ENCODE measurements at places on chromosomes 4 and X.

DNA sequence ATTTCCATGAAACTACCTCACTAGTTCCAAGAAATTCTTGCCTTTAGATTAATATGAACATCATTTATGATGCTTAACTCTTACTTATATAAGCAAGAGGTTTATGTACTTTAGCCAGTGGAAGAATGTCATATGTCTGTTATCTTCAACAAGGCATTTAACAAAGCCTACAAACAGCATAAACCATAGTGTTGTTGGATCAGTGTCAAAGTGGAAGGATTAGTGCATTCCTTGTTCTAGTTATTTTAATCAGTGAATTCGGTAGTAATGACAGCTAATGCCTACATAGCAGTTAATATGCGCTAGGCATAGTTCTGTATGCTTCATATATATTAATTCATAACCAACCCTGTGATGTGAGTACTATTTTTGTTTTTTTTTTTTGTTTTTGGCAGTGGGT lies 3.1 kb downstream of the PI4K2B start:
- no peak for DNase-seq

- no peak for DNase-seq
These were observed 1.4 kb downstream of the DCX start for GRCh38 chrX:111410590-111411078.

GRCh38 chr4:181870326-181870725 lies 372.9 kb upstream of the TENM3 start:
- peak; percentile 54 for DNase-seq

DNA sequence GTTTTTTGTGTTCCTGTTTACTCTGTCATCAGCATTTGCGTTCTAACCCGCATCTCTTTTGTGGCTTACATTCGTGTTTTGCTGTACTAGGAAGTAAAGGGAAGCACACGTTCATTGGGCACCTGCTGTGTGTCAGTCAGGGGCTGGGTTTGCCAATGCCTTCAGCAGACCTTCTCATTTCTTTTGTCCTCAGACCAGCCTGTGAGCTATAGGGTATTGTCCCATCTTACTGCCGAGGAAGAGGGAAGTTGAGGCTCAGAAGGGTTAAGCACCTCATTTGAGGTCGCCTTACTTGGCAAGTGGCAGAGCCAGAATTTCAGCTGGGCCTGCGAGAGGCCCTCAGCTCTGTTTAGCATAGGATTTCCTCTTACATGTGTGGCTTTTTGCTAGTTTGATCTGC lies 8.7 kb downstream of the TBC1D14 start:
- DNase-seq, result no peak

DNA sequence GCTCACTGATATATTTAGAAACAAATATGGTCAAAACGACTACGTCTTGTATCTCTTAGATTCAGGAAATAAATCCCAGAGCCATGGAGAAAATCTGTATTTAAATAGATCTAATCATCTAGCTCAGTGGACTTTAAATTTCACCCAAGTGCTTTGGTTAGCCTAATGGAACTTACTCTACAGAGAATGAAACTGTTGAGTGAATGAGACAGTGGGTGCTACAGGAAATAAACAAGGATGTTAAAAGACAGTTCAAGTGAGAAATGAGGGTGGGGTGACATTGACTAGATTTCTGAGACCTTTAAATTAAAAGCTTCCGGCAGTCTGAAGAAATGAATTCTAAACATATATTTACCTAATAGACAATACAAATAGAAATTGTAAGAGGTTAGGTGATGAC lies 2197.0 kb downstream of the ARAP2 start:
- no peak for DNase-seq

- peak; percentile 92 for DNase-seq
These were observed 6.0 kb downstream of the RBPJ start for GRCh38 chr4:26326791-26327190.

DNA sequence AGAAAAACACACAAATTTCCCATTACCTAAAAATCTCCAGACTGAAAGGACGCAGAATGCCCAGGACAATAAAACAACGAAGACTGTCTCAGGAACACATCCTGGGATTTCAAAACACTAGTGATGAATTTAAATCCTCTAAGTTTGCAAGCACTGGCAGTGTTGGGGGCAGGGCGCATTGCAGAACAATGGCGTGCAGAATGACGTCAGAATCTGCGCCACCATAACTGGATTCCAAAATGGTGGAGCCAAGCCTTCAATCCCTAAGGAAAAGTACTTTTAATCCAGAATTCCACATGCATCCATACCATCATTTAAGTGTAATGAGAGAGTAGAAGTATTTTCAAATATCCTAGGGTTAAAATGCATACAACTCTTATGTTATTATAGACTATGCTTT lies 679.1 kb downstream of the TRIML1 start:
- no peak for DNase-seq

- DNase-seq, result no peak
These were observed 174.6 kb downstream of the VEGFC start for GRCh38 chr4:176618138-176618537.

GRCh38 chr4:132691668-132692067 lies 457.4 kb upstream of the PCDH10 start:
- DNase-seq, result no peak

- DNase-seq, result no peak
These were observed 26.9 kb downstream of the FAM241A start for GRCh38 chr4:112172180-112172579.

DNA sequence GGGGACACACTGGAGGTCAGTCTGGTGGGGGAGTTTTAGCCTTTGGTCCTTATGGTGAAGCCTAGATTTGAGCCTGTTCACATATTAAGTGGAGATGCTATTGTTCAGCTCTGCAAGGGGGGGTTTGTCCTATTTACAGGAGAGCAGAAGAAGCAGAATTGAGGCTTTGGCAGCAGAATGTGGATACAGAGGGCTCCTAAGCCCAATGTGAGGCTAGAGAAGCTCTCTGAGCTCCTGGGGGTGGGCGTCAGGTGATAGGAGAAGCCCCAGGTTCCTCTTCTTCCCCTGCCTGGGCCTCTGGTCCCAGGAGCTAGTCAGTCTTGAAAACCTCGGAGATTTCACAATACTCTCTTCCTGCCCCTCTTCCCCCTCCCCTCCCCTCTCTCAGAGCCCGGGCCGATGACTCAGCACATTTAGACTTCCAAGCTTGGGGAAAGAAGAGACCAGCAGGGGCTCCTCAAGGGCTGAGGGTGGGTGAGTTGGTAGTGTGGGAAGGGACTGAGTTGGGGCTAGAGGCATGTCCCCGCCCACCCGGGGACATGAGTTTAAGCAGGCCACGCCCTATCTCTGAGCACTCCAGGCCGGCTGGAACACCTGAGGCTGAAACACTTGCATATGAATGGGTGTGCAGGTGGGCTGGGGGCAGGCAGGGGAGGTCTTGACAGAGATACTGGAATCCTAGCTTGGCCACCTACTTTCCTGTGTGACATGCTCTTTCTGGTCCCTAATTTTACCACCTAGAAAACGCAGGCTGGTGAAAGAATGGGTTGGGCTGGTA lies 3.4 kb downstream of the TFE3 start:
- peak; percentile 94 for DNase-seq

DNA sequence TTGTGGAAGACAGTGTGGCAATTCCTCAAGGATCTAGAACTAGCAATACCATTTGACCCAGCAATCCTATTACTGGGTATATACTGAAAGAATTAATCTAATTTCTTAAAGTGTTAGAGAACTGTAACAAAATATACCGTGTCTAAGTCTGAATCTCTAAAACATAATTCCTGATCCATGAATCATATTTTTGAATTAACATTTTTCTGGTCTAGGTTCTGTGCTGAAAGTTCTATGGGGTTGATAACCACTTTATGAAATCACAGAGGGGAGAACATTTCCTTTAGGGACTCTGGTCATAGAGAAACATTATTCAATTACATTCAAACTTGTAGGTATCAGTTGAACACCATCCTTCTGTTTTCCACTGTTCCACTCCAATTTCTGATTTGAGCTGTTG lies 91.9 kb upstream of the ETNPPL start:
- DNase-seq, result no peak

DNA sequence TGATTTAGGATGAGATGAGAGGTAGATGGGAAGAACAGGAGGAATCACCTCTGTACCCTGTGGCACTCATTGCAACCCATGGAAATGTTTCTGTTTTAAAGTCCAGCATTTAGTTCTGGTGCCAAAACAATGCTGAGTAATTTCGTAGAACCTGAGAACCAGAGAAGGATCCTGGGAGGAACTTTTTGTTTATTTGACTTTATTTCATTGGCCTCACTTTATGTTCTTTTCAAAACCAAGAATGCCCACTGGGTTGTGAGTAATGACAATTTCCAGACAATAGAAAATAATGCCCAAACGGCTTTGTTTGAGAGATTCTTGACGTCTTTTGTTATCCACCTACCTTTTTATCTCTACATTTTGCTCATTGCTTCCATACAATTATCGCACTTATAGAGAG lies 111.3 kb downstream of the SHROOM3 start:
- no peak for DNase-seq

GRCh38 chr4:125313497-125313896 lies 1.3 kb upstream of the FAT4 start:
- peak; percentile 93 for DNase-seq

DNA sequence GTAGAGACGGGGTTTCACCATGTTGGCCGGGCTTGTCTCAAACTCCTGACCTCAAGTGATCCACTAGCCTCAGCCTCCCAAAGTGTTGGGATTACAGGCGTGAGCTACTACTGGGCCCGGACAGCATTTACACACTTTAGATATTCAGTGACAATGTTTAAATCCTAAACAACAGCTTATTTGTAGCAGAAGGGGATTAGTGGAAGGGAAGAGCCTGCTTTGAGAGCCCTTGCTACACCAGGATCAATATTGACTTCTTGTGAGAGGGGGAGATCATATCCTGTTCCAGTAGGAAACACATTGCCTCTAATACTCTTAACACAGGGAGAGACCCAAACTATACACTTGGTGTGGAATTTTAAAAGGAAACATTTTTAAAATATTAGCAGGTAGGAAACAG lies 7.1 kb downstream of the MGST2 start:
- no peak for DNase-seq

Measured in fibroblast of mammary gland (primary cell).